Activated gamma-delta T cell treated with anti-CD3 and anti-CD28 coated beads, Interleukin-2, amount 50 U/mL, for 16 hours (primary cell): ENCODE measurements at places on chromosomes 2 and 18.

DNA sequence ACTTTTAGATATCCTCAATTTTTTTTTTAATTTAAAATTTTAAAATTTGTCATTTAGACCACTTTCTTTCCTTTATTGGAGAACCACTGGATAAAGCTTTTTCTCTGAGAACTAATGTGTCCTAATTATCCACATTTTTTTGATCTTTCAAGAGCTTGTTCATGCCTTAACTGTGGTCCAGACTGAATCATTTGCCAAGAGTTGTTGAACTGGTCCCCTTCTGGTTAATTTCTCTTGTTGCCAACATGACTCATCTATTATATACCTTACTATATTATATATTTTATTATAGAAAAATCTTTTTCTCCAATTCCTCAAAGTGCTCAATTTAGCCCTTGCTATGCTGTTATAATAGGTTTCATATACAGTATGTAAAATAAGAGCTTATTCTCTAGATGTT is 53.1 kb upstream of the TMEM87B start:
- DNase-seq = no peak

DNA sequence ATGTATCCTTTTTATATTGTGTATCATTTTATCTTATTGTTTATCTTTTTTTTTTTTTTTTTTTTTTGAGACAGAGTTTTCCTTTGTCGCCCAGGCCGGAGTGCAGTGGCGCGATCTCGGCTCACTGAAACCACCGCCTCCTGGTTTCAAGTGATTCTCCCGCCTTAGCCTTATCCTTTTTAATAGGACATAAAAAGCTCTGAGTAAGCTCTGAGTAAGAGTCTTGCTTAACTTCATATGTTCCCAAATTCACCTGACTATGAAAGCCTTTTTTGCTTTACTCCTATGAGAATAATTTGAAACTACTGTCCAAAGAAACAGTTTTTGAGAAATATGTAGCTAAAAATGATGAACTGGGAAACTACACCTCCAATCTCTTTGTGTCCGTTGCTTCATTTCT is 525.5 kb downstream of the IRS1 start:
- DNase-seq = no peak

DNA sequence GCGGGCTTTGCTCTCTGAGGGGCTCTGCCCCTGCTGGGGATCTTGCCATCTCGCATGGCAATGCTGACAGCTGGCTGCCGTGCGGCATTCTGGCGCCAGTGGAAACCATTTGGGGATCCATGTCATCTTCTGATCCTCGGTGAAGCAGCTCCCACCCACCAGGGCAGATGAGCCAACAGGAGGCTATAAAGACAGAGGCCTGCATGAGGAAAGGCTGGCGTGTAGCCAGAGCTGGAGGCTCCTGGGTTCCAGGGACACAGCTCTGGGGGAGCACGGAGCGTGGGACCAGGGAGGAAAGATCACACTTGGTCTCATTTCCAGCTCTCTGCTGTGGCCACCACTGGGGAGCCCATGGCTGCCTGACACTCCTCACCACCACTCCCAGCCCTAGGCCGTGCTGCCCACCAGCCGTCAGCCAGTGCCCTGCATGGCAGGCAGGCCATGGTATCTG is 145.8 kb downstream of the ZFP36L2 start:
- no peak for DNase-seq

GRCh38 chr18:52588931-52589330 is 248.9 kb downstream of the DCC start:
- DNase-seq = no peak

- DNase-seq = no peak
Observed at GRCh38 chr2:126344493-126344892, 311.5 kb upstream of the GYPC start.

DNA sequence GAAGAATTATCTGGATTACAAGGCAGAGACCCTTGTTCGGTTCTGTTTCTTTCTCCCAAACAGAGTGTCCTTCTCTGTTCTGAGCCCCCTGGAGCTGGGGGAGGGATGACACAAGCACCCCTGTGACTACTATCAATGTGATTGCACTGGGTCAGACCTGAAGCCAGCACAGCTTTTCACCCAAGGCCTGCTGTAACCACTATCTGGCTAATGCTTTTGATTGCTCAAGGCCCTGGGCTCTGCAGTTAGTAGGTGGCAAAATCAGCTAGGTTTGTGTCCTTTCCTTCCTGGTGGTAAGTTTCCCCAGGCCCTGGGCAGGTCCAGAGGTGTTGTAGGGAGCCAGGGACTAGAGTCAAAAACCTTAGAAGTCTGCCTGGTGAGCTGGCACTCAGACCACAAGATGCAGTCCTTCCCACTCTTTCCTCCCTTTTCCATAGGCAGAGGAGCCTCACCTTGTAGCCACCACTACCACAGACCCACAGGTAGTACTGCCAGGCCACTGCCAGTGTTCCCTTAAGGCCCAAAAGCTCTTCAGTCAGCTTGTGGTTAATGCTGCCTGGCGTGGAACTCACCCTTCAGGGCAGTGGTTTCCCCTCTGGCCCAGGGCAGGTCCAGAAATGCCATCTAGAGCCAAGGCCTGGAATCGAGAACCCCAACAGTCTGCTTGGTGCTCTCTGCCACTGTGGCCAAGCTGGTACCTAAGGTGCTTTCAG is 83.0 kb downstream of the FAM117B start:
- DNase-seq = no peak

DNA sequence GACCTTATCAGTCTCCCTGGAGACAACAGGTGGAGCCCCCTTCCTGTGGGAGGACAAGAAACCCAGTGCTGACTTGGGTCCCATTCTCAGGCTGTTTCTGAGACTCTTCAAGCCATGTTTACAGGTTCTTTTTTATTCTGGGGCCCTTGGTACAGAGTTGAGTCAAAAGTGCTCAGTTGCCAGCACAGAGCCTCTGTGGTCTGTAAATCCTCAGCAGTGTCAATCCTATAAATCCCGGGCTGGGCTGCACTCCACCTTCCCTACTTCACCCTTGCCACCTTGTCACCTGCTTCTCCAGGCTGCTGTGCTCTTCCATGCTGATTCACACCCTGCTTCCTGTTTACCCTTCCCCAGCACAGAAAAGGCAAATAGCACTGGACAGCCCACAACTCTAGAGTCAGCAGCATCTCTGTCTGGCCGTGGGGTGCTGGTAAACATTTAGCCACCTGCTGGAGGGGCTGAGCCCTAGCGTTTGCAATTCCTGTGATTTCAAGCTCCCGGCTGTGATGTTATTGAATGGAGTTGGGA is 74.7 kb downstream of the TNFRSF11A start:
- no peak for DNase-seq

- DNase-seq = no peak
Observed at GRCh38 chr2:11305338-11305737, 39.1 kb downstream of the ROCK2 start.

DNA sequence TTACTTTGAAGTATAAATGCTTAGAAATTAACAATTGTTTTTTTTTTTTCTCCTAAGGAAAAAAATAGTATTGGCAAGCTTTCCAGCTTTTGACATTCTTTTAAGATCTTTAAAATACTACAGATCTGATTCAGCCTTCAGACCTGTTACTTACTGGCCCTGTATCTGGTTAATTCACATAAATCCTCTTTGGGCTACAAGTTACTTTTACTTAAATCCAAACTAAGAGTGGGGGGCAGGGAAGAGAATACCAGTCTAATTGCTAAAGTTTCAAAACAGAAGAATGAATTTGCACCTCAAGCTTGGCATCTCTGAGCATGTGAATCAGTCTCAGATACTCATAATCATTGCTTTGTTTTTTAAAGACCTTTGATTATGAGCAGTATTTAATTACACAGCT is 386.3 kb downstream of the PARD3B start:
- no peak for DNase-seq

- no peak for DNase-seq
Observed at GRCh38 chr2:3677436-3677835, 19.4 kb downstream of the ALLC start.

DNA sequence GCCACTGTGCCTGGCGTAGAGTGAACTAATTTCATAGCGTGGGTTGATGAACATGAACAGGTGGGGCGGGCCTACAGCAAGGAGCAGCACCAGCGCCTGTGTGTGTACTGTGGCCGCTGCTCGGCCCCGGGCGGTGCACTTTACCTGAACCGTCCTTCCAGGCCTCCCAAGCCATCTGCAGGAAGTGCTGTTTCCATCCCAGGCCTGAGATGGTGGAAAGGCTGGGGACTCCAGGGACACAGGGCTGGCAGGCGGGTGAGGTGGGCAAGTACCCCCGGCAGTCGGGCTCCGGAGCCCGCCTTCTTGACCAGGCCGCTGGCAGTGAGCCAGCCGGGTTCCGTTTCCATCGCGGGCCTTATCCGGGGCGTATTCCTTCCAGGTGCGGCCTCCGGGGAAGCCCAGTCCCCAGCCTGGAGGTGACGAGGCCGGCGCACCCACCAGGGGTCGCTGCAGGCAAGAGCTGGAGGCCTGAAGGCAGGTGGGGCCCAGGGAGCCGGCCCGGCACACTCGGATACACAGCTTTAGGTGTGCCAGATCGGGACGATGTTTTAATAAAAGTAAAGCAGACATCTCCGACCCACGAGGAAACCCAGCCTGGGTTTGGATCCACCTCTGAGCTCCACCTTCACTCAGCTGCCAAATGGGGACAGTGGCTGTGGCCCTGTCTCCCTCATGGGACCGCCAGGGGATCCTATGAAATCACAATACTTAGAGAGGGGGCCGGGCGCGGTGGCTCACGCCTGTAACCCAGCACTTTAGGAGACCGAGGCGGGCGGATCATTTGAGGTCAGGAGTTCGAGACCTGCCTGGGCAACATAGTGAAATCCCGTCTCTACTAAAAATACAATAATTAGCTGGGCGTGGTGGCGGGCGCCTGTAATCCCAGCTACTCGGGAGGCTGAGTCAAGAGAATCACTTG is 22.7 kb upstream of the PDIA6 start:
- DNase-seq = peak; percentile 56

DNA sequence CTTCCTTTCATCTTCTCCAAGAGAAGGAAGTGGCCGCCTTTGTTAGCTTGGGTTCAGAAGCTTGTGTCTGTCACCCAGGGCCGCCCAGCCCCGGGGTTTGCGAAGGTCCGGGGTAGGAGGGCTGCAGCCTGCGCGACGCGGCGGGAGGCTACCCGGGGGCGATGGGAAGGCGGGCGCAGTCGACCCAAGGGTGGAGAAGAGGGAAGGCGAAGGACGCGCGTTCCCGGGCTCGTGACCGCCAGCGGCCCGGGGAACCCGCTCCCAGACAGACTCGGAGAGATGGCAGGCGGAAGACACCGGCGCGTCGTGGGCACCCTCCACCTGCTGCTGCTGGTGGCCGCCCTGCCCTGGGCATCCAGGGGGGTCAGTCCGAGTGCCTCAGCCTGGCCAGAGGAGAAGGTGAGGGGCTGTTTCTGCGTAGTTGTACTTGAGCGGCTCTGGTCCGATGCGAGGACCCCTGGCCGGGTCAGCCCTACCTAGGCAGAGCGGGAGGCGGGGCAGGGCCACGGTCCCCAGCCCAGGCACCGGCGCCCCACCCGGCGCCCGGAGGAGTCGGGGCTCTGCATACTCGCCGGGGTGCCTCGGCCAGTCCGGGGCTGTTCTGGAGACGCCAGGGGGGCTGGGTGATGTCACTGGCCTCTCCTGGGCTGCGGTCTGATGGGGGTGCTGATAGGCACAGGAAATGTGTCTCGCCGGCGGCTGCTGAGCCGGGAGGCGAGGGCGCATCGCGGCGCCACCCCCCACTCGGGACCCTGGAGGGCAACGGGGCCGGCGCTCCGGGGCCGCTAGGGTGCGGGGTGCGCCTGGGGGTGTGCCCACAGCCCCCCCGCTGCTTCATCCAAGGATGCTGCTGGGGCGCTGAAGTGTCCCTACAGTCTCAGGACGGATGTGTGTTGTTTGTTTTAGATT is at the start of gene QPCT:
Gene QPCT (plus strand): TSS at position 178 of the 909 bp plus-strand sequence. CDS start 102 bp downstream, at position 280.
- DNase-seq = peak; percentile 57

- DNase-seq = no peak
Observed at GRCh38 chr18:12052866-12053265, 40.8 kb upstream of the ANKRD62 start.

- no peak for DNase-seq
Observed at GRCh38 chr18:48929212-48929612, 21.6 kb downstream of the SMAD7 start.
